ENCODE measurements at places on chromosomes 12 and 14.
A peak's percentile ranks its signal among the peaks of the same experiment; 100 is the strongest.

DNA sequence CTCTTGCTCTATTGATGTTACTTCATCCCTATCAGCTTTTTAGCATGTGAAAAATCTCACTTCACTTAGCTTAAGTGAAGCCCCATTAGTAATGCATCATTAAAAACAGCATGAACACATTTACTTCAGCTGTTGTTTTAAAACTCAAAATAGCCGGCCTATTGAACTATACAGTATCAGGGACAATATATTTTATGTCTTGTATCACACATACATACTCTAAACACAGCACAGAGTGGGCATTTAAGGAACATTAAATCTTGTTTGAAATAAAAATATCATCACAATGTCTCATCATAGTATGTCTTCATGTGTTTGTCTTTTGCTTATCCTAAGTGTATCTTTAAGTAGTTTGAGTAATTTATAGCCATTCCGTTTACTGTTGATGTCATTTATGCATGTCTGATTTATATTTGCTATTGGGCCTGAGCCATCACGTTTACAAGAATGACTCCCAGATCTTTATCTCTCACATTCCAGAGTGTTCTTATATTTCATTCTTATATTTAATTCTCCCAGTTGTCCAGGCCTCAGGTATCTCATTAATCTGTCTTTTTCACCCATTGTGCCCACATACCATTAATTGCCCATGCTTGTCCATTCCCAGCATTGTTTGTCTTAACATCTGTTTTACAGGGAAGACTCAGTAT is 57.5 kb downstream of the ARHGAP5 start:
- DNase-seq: no peak

- DNase-seq: no peak
These were observed 1.1 kb upstream of the MTA1 start for GRCh38 chr14:105418269-105419194.

DNA sequence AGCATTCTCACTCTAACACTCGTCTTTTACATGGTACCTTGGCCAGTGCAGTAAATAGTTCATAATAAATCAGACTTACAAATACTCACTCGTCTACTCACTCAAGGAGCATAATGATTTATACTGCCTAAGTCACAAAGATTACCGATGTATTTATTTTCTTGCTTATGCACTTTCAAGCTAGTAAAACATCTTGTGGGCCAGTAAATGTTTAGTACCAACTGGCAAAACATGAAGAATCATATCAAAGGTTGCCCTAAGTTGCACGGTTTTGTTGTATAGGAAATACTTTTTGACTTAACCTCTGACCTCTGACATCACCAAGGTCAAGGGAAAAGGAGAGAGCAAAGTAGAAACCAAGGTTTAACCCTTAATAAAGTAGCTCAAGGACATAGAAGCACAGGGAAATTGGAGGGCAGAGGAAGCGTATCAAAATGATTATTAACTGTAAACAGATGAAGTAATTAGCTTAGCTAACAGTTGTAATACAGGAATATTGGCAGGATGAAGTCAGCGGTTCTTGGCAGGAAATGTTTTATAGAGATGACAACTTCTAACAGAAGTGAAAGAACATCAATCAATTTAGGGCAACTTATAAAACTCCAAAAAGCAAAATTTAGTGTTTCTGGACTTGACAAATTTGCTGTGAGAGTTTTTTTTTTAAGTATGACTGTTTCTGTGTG is 131.9 kb downstream of the HMGA2 start:
- no peak for DNase-seq

- DNase-seq: no peak
These were observed 313.7 kb downstream of the ADAMTS20 start for GRCh38 chr12:43238281-43238680.

- no peak for DNase-seq
These were observed 10.8 kb downstream of the TAOK3 start for GRCh38 chr12:118361889-118362288.

DNA sequence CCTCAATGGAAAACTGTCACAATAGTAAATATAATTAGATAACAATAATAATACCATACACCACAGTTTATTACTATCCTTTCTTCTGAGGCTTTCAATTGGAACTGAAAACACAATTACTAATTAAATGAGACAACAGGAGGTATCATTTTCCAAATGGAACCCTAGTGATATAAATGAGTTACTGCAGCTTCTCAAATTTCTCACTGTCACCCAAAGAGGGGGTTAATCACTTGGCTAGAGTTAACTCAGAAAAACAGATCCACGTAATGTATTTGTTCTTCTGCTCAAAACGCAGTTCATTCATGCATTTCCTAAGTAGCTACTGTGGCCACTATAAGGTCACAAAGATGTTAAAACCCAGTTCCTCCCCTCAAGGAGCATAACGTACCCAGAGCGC is 120.9 kb upstream of the FOXN3 start:
- no peak for DNase-seq

GRCh38 chr12:321606-322326 is 59.1 kb upstream of the SLC6A13 start:
- DNase-seq: no peak

DNA sequence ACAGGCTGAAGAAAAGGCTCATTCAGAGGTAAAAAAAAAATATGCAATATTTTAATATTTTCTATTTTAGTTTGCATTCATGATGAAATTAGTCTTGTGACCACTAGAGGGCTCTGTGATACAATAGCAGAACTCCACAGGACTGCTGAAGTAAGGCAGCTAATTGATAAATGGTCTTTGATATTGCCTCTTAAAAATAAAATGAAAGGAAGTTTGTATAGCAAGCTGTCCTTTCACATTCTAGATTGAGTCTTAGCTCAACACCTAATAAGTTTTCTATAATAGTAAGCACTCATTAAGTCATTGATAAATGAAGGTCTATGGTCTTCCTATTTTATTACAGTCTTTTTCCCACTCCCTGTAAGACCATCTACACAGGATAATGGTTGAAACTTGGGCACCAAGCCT is 315.7 kb downstream of the NAV3 start:
- DNase-seq: no peak

- DNase-seq: no peak
These were observed 341.3 kb downstream of the EGLN3 start for GRCh38 chr14:33609582-33609981.

- DNase-seq: peak; percentile 99
These were observed 54.3 kb downstream of the MYRFL start for GRCh38 chr12:69879007-69879960.

DNA sequence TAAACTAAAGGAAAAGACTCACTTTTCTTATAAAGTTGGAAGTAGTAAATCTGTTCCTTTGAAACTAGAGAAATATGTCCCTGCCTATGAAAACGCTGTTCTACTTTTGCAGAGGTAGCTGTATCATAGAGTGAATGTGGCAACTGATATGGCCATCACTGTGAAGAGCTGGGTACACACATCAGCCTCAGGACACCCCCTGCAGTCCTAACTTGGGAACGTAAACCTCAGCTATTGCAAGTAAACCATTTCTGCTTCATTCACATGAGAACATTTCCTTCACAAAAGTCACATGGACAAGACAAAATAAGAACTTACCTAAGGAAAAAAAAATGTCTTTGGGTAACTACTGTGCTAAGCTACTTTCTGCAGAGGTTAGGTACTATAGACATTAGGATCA is 233.3 kb upstream of the PPFIA2 start:
- no peak for DNase-seq

DNA sequence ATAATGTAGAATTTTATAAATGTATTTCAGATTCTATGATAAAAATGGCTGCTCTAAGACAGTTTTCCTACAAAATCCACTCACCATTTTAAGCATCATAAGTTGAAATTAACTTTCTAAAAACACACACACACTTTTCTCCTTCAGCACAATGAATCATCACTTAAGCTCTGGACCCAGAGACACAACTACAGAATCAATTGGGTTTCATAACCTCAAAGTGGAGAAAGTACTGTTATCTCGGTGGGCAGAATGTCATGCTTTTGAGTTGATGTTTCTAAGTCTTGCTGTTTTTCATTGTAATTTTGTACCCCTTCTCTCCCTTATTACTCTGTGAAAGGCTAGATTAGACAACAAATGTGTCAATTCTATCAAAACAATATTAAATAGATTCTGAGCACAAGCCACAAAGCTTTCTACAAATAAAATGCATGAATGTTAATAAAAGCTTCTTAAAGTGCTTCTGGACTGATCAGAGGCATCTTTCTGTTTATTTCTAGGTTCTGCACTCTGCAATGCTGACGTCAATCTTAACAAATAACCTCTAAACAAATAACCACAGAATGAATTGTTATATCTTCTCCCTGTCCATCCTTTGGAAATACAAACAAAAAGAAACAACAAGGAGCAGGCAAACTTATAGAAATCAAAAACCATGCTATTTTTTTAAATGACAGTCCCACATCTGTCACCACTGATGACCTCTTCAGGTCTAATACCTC is 8.2 kb downstream of the IPO8 start:
- no peak for DNase-seq

- no peak for DNase-seq
These were observed 47.9 kb upstream of the DBX2 start for GRCh38 chr12:45098766-45099165.

DNA sequence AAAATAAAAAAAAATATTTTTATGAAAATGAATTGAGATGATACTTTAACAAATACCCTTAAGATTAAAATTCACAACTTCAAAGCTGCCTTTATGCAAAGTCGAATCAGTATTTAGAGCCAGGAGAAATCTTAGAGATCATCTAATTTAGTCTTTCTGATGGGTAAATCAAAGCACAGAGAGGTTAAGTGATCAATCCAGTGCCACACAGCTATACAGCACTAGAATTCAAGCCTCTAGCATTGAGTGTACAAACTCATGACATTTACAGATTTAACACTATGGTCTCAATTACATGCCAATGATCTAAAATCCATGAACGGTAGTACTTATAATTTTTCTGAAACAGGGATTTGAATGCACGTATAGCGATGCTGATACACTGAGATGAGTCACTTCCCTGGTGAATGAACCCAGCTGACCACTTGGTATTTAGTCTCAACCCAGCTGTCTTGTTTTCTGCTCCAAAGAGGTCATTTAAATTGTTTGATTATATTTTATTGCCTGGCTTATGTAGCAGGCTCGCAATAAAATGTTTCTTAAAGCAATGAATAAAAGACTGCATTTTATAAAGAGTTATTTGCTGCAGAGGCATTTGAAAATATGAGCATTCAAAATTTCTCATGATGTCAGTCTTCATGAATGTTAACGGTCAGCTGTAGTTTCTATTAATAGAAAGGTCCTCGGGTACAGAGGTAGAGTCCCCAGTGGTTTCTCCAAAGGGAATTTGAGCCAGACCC is 152.4 kb upstream of the PRICKLE1 start:
- DNase-seq: no peak

DNA sequence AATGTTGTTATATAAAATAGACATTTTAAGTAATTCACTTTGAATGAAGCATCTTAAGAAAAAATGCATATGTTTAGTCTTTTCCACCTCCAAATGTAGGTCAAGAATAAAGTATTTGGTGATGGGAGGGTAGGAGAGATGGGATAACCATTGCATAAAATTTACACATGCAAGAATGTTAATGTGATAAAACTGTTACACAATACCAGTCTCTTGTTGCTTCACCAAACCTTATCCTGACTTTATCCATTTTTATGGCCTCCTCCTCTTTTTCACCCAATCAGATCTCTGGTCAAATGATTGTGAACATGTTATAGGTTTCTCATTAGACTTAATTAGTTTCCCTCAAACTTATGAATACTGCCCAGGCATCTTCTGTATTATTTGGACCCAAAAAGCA is 994.5 kb upstream of the FLRT2 start:
- DNase-seq: no peak
